CD4-positive, alpha-beta T cell treated with Interleukin-4 for 4 hours (primary cell): ENCODE measurements at places on chromosomes 3 and 15.

DNA sequence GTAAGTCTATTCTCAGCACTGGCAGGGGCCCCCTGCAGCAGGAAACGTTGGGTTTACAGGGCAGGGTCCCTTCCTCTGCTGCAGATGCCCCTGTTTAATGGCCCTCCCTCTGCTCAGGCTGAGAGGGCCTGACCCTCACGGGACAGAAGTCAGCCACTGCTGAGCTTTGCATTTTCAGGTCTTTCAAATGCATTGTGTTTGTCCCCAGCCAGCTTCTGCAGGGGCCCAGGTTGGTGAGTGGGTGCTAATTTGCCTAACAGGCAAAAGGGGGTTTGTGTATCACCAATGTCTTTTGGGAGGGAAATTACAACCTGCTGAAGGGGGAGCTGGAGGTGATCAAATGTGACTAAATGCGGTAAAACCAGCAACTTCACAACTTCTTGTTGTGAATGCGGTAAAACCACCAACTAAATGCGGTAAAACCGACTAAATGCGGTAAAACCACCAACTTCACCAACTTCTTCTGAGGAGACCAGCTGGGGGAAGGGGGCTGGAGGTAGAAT is 44.8 kb upstream of the UBE2E1 start:
- DNase-seq, result peak; percentile 28

- DNase-seq, result no peak
These were observed 38.8 kb upstream of the PCSK6 start for GRCh38 chr15:101528108-101528916.

DNA sequence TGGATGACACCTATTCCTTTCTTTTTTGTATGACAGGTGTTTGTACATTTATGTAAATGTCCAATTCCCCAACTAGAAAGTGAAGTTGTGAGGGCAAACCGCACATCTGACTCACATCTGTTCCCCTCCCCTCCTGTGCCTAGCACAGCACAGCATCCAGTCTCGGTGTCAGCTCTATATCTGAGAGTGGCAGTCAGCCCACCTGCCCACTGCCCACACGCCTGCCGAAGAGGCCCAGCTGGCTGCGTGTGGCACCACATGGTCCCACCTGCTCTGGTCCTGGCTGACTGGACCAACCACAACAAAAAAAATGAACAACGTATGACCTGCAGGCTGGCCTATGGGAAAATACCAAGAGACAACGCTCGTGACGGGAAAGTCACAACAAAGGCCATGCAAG is 62.8 kb downstream of the XXYLT1 start:
- no peak for DNase-seq

- DNase-seq, result no peak
These were observed 1398.6 kb upstream of the ALCAM start for GRCh38 chr3:103968131-103968530.

GRCh38 chr3:43870120-43870519 is 179.4 kb downstream of the ABHD5 start:
- DNase-seq, result no peak

GRCh38 chr15:92608866-92609700 is 46.5 kb downstream of the FAM174B start:
- no peak for DNase-seq

GRCh38 chr15:39741258-39741657 is 41.4 kb downstream of the FSIP1 start:
- DNase-seq, result no peak

DNA sequence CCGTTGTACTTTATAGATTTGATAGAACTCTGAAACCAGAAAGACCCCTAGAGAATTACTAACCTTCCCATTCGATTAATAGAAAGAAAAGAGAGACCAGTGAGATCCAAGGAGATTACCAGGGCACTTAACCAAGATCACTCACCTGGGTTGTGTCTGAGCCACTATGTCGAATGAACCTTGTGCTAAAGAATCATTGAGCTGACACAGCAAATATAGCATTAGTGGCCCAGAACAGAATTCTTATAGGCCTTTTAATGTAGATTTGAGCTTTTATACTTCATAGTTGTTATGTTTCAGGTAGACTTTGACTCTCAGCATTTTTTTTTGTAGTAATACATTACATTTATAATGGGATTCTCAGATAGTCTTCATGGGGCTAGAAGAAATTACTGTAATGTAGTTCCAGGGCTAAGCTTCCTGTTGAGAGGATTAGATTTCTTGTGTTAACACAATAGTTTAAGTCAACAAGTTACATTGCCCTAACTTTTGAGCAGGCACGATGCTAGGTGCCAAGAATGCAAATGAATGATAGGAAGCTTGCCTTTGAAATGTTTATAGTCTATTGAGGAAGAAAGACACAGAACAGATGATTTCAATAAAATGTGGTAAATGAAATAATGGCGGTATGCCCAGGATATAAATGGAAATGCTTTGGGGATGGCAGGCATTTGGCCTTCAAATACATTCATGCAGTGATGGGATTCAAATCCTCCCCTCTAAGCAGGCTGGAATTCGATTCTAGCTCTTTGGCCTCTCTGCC is 24.4 kb upstream of the ABHD10 start:
- no peak for DNase-seq

- DNase-seq, result no peak
These were observed 593.1 kb upstream of the MDFIC2 start for GRCh38 chr3:70905491-70905890.

DNA sequence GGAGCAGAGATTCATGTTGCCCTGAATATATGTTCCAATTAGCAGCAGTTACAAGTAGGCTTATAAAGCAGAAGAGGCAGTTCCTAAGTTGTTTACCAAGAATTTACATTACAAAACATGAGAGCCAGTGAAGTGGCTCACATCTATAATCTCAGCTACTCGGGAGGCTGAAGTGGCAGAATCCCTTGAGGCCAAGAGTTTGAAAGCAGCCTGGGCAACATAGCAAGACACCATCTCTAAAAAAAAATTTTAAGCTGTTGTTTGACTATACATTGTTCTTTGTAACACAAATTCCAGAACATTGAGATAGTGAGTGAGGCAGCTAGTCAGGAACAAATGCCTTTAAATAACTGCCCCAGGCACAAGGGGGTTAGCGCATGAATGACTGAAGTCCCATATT is 10.3 kb upstream of the ZMAT3 start:
- no peak for DNase-seq

GRCh38 chr15:69525543-69525942 is 72.9 kb downstream of the RPLP1 start:
- DNase-seq, result no peak
